ENCODE measurements at places on chromosomes 6 and 20.

DNA sequence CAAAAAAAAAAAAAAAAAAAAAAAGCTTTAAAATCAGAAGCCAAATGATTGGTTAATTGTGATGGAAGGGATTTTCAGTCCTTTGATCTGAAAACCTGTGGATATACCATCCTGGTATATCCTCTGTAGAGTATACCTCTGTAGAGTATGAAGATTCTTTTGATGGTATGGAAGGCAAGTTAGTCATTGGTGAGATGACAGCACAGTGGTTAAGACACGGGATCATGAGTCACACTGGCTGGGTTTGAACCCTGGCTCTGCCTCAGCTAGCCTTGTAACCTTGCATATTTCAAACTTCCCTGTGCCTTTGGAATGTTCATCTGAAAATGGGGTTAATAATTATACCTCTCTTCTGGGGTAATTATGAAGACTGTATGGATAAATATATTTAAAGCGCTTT, 179.3 kb downstream of the CARMIL1 start:
- DNase-seq: peak; percentile 71

- peak; percentile 99 for DNase-seq
Observed at GRCh38 chr6:30781743-30782424, 37.5 kb upstream of the IER3 start.

GRCh38 chr6:3718407-3718806, 33.1 kb downstream of the PXDC1 start:
- no peak for DNase-seq

- DNase-seq: no peak
Observed at GRCh38 chr6:11475016-11475415, 62.5 kb upstream of the TMEM170B start.

GRCh38 chr6:69623357-69623756, 173.5 kb downstream of the LMBRD1 start:
- no peak for DNase-seq

DNA sequence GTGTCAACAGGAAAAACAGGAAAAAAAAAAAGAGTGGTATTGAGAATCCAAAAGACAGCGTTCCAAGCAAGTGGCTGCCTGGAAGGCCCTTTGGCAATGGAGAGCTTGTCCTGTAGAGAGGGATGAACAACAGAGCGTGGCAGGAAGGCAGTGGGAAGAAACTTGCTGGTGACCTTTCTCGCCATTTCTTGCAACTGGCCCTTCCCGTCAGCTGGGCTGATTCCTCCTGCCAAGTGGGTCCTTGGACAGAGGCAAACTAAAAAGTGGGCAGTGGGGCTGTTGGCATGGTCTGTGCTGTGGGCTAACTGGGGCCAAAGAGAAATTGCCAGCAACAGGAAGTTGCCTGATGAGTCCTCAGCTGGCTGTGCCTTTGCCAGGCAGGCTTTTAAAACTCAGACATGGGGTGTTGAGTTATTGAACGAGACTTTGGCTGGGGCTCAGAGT, 43.9 kb upstream of the CLDN20 start:
- no peak for DNase-seq

GRCh38 chr20:22940350-22940749, 94.8 kb upstream of the SSTR4 start:
- no peak for DNase-seq

DNA sequence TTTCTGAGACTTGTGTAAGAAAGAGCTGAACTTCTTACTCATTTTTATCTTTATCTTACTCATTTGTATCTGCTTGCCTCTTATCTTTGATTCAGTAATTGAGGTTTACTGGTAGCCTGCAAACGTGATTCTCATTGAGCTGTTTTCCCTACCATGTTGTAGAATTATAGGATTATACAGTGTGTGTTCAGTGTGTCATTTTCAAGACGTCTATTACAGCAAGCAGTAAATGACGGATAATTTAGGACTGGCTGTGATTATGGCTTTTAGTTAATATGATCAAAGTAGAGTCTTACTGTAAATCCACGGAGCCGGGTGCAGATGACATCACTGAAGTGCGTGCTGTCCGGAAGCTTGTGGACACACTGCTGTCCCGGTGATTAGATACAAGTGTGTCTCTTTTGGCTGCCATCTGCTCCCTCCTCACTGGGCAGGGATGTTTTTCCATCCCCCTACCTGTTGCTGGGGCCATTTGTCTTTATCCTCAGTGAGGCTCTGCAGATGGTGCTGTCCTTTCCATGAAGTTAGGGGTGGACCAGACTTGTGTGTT, 6.0 kb downstream of the NELFCD start:
- no peak for DNase-seq

GRCh38 chr6:168439794-168440450, 1.1 kb upstream of the SMOC2 start:
- DNase-seq: no peak

DNA sequence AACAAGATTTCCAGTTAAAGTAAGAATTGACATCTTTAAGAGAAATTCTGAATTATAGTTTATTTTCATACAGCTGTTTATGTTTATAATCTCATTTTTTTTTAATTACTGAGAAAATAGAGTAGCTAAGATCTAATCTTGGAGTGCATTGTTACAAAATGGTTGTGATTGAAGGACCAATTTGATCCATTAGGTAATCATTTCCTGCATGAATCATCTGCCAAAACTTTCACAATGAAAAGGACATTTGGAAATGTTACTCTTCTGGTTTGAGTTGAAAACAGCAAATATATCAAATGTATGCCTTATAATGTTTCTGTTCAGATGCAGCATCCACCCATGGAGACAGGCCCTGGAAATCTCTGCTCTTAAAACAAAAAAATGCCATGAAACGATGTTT, 19.0 kb downstream of the TUBB2A start:
- DNase-seq: no peak

GRCh38 chr6:35031611-35032529, 109.3 kb downstream of the TCP11 start:
- DNase-seq: no peak

- DNase-seq: no peak
Observed at GRCh38 chr6:155447949-155448348, 7.7 kb downstream of the NOX3 start.

GRCh38 chr6:21733311-21733710, 139.8 kb downstream of the SOX4 start:
- DNase-seq: no peak

DNA sequence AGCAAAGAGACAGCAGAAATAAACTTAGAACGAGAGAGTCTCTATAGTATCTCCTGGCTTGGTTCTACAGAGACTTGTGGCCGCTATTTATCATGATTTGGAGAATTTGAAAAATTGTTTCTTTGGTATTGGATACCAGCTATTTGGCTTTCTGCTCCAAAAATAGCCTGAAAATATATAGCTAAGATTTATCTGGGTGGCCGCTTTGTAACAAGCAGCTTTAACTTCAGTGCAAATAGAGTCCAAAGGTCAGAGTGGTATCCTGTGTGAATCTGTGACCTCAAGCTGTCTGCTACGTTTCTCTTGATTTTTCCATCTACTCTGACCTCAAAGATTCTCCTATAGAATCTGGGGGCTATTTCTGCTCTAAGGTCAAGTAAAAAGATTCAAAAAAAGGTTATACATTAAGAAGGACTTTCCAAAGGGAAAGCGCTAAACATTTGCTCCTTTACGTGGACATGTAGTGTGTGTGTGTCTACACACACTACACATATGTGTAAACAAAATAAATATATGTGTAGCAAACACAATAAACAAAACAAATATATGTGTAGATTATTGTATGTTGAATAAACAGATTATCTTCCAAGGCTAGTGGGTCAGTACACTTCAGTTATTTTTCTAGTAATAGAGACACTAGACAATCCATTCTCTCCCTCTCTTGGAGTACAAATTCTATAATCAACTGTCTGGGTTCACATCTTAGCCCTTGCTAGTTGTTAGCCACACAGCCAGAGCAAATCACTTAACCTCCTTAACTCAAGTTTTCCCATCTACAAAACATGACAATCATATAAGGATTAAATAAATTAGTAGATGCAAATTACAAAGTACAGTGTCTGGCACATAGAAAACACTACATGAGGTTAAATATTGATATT, 40.8 kb downstream of the CHD6 start:
- no peak for DNase-seq

GRCh38 chr20:17202030-17202429, 24.8 kb upstream of the PCSK2 start:
- DNase-seq: no peak

GRCh38 chr20:21901470-21902275, 196.2 kb downstream of the PAX1 start:
- no peak for DNase-seq

DNA sequence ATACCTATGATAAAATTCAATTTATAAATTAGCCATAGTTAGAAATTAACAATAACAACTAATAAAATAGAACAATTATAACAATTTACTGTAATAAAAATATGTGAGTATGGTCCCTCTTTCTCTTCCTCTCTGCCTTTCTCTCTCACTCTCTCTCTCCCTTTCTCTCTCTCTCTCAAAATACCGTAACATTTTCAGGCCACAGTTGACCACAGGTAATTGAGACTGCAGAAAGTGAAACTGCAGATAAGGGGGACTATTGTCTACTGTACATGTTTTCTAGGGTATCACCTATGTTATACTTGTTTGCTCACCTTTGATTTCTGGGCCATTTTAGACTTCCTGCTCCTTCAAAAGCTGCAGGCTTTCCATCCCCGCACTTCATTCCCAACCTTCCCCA, 46.8 kb downstream of the LY86 start:
- DNase-seq: no peak

DNA sequence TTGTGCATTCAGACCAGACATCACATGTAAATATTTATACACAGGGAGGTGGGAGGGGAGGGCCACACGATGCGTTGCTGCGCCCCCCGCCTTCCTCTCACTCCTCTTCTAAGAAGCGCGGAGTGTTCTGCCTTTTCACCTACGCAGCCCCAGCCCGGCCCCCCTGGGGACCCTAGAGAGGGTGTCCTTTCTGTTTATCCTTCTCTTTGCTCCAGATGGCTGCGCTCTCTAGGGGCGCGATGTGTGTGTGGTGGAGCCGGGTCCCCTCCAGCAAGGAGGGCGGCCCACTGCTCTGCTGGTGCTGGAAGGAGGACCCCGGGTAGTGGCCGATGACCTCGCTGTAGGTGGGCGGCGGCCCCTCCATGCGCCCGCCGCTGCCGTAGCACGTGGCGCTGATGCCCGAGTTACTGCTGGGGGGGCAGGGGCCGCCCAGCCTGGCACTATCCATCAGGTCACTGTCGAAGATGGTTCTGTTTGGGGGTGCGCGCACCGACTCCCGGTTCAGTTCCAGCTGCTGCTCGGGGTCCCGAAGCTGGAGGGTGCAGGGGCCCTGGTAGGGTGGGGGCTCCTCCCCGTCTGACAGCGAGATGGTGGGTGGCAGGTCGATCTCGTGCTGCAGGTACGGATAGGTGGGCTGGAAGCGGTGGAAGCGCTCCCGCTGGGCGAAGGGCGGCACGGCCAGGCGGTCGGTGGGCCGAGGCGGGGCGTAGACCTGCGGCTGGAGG, 31.8 kb upstream of the ZBP1 start:
- DNase-seq: no peak

- DNase-seq: no peak
Observed at GRCh38 chr6:29656798-29657197, at the start of gene MOG. Gene MOG (plus strand): TSS chr6:29657092. CDS start chr6:29657210, 118 bp downstream.

- DNase-seq: peak; percentile 83
Observed at GRCh38 chr20:3238616-3239025, 369 bp downstream of the SLC4A11 start.

- DNase-seq: no peak
Observed at GRCh38 chr6:3389390-3390167, 67.3 kb downstream of the SLC22A23 start.

- DNase-seq: no peak
Observed at GRCh38 chr6:105452376-105452775, 49.5 kb upstream of the PREP start.

GRCh38 chr20:32158943-32159660, 48.4 kb downstream of the PLAGL2 start:
- DNase-seq: no peak

DNA sequence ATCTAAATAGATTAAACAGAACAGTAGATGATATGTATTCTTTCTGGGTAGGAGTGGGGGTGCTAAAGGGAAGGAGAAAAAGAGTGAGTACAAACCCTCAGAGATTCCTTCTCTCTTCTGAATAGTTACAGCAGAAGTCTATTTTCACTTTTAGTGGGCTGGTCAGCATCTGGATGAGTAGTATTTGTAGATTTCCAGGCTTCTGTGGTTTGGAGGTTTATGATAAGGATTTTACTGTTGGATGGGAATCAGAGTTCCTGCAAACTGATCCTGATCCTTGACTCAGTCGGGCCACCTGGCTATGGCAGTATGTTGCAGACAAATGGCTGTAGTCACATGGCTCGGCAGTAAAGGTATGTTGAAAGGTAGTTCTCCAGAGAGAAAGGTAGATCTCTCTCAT, 84.3 kb upstream of the IFNGR1 start:
- no peak for DNase-seq

- peak; percentile 41 for DNase-seq
Observed at GRCh38 chr6:142303176-142303533, 1.3 kb downstream of the ADGRG6 start.

GRCh38 chr6:84635081-84635761, 129.2 kb downstream of the TBX18 start:
- DNase-seq: no peak

GRCh38 chr20:36467076-36467999, 74.0 kb upstream of the MYL9 start:
- DNase-seq: no peak
